ENCODE measurements at places on chromosomes 1 and 21.

- DNase-seq = no peak
Observed at GRCh38 chr21:35473496-35473895, 424.4 kb upstream of the RUNX1 start.

DNA sequence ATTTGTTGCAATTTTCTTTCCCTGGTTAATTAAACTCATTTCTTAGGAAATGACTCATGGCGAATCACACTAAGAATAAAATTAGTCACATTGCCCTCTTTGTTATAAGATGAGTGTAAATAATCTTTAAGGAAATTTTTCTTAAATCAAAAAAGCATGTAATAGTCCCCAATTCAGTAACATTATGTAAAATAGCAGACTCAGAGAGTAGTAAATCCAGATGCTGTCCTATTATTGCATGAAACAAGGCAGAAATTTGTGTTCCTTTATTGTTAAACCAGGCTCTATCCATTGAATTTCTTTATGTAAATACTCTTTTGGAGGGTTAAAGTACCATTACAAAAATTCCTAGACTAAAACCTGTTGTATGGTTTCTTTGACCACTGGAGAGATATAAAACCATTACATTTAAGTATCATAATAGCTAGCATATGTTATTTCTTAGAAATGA, 154.5 kb upstream of the C1orf87 start:
- no peak for DNase-seq

- no peak for DNase-seq
Observed at GRCh38 chr1:27592232-27592930, 11.6 kb downstream of the AHDC1 start.

DNA sequence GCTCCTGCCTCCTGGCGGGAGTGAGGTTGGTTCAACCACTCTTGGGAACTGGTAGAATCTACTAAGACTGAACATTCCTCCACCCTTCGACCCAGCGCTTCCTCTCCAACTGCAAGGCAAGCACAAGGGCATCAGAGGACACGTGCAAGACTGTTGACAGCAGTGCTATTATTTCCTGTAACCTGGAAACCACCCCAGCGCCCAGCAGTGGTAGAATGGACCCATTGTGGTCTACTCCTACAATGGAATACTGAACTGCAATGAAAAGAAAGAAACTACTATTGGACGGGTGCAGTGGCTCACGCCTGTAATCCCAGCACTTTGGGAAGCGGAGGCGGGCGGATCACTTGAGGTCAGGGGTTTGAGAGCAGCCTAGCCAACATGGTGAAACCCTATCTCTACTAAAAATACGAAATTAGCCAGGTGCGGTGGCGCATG, 33.0 kb upstream of the TARDBP start:
- DNase-seq = no peak

- no peak for DNase-seq
Observed at GRCh38 chr21:44064852-44065403, 42.3 kb upstream of the PWP2 start.
